ENCODE measurements at places on chromosomes 7 and 10. TPM values are rescaled to one million over a fixed set of nuclear protein-coding genes. Genes with fewer than 3 reads are reported as not detected.

DNA sequence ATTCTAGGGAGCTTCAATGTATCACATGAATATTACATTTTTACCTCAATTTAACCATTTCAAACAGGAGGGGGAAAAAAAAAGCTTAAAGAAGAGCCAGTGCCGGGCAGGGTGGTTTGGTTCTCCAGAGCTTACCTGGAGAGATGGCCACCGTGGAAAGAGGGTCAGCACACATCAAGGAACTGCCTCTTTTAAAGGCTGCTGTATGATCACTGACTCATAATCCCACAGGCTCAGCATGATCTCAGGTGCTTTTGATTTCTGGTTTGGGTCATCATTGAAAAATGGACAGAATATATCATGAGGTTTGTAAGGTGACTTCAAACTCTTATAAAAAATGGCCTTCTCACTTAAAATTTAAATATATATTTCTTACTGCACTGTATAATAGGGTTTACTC is 67.5 kb upstream of the MDFIC start:
- no peak for DNase-seq

DNA sequence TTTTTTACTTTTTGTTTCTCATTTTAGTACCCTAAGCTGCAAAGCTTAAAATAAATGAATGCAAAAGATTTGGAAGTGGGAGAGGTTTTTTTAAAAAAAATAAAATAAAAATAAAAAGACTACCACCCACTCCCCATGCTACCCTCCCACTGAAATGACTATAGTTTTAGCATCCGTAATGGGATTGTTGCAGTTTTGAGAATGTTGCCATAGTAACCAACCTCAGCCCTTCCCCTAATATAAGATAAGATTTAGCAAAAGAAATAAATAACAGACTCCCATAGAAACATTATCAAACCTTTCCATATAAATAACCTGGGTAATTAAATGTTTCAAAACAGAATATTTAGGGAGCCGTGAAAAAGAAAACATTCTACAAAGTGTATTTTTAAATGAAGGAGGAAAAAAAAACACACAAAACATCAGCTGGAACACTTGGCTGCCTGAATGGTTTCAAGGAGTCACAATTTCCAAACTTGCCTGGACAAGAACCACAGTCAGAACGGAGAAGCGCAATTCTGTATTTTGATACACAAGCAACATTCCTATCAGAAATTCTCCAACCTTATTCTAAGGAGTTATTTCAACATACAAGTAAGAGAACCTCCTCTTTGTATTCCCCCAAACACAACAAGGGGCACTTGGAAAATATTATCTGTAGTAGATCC is 57.4 kb downstream of the DGKI start:
- DNase-seq: no peak

DNA sequence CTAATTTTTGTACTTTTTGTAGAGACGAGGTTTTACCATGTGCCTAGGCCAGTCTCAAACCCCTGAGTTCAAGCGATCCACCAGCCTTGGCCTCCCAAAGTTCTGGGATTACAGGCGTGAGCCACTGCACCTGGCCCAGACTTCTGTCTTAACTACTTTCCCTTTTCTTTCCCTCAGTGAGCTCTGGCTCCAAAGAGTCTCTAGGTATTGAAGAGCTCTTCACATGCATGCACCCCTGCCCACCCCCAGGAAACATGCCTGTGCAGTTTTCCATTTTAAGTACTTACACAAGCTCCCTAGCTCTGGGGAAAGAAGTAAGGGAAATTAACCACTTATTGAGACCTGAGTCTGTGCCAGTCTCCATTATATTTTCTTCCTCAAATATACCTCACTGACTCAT is 2.0 kb downstream of the MYOZ1 start:
- DNase-seq: no peak

DNA sequence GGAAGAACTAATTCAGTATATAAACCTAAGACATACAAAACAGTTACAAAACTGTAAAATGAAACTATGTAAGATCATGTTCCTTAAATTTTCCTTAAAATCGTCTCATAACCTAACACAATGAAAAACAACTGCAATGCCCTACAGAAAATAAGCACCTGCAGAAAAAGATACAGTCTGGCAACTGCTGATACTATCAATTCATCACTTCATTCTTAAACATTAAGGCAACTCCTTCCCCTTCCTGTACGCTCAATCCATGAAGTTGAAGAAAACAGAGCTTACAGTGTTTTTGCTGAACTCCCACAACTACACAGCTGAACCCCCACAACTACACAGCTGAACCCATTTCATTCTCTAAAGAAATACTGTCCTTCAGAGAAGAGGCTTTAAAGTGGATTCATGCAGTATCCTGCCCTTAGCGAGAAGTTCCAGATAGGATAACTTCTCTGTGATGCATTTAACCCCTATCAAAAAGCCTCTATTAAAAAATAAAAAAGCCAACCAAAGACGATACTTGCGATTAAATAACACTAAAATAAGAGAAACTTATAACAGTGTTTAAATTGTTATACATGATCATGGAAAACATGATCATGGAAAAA is 50.0 kb downstream of the JMJD1C start:
- no peak for DNase-seq

GRCh38 chr10:113485736-113486135 is 67.1 kb upstream of the HABP2 start:
- DNase-seq: no peak

DNA sequence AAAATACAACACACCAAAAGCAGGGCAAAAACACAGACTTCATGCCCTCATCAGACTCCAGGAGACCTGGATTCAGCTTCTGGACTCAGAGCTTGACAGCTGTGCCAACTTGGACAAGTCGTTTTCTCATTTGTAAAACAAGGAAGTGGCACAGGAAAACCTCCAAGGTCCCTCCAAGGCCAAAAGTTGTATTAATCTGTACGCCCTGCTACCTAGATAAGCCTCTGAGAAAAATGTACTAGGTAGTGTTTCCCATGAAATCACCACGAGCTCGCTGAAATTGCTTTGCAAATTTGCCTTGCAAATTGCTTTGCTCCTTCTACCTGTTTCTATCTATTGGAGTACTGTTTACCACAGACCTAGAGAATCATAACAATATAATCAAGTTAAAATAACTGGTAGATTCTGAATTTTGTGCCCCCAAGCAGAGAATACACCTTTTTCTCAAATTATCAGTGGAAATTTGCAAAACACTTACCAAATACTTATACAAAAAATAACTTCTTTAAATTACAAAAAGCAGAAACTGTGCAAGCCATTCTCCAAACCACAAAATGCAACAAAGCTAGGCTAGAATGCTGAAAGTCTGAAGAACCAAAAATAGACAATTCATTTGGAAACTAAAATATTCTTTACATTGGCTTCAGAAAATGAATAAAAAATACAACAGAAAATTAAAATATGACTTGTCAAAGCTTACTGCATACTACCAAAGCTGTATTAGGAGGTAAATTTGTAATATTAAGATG is 158.1 kb upstream of the CHST15 start:
- no peak for DNase-seq

GRCh38 chr7:107461938-107462533 is 7.8 kb upstream of the GPR22 start:
- no peak for DNase-seq

- no peak for DNase-seq
Measured at GRCh38 chr7:27961255-27961654, 219.3 kb downstream of the JAZF1 start.

DNA sequence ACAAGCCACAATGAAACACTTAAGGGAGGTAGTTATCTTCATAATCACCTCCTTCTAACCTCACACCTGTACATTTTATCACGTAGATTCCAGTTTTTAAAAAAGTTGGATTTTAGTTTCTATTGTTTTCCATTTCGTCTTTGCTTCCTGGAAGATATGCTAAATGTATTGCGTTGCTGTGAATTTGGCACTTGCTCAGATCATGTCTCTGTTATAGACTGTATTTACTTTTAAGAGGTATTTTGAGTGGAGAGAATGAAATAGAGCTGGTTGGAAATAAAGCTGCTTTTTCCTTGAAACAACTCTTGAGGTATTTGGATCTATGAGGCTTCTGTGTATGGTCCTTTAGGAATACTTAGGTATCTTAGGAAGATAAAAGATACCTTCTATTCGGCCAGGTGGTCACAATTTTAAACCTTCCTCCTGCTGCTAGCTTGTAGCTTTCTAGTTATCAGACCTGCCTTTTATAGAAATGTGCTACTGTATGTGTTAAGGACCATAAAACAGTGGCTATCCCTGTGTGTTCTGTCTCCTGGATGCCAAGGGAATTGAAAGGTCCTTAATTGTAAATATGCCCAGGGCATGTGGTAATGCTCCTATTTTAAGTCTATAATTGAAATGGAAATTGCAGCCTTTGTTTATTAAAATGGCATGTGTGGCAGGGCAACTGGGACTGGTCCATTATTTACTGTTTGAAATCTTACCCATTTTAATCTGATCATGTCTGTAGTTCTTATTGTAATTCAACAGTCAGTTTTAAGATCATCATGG is 147.7 kb downstream of the SND1 start:
- DNase-seq: no peak

GRCh38 chr7:31767686-31768358 is 80.8 kb downstream of the PPP1R17 start:
- DNase-seq: no peak

DNA sequence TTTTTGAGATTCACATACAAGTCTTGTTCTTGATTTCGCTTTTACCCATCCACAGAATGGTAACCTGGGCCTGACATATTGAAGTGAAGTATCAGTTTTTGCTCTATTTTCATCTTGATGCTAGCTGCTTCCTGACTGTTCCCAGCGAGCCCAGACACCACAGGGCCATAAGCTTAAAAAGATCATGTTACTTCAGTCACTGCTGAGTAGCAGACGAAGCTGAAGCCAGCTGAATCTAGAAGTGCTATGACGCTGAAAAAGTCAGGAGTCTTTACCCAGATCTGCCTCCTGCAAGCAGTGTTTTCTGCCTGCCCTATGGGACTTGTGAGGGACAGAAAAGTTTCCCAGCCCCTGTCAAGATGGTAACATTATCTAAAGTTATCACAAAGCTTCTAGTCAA is 2.7 kb upstream of the PRXL2A start:
- DNase-seq: peak; percentile 83

DNA sequence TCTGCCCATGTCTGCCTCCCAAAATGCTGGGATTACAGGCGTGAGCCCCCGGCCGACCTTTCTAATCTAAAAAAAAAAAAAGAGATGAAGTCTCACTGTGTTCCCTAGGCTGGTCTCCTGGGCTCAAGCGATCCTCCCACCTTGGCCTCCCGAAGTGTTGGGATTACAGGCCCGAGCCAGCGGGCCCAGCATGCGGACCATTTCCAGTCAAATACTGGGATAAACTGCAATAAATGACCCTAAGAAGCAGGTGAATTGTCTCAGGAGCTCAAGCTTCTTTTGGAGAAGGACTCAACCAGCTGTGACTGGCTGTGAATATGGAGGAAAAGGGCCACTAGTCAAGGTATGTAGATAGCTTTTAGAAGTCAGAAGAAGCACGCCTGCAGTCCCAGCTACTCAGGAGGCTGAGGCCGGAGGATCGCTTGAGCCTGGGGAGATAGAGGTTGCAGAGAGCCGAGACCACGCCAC is 550 bp upstream of the CREM start:
- no peak for DNase-seq

DNA sequence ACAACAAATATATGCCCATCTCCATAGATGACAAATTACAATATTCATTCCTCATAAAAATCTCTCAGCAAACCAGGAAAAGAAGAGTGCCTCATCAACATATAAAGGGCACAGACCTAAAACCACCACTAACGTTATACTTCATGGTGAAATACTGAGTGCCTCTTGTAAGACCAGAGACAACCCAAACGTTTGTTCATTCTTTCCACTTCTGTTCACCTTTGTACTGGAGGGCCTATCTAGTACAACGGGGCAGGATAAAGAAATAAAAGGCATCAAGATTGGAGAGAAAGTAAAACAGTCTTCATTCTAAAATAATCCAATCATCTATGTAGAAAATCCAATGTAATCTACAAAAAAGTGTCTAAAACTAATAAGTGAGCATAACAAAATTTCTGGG is 79.1 kb downstream of the LARP4B start:
- no peak for DNase-seq

DNA sequence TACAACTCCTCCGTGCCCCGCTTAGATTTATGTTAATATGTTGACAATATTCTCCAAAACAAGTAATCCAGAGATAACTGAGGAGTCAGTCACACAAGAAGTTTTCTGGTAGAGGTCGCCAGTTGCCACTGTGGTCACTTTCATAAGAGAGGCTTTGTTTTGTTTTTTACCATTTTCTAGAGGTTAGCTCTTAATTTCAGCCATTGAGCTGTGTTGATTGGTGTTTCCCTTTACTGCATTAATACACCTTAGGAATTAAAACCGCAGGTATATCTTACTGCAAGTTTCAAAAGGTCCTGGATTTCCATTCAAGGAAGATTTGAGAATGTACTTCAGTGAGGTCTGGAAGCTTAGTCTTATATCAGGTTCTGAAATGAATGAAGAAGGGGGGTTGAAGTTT is 3.5 kb downstream of the BMI1 start:
- DNase-seq: no peak

GRCh38 chr10:112797197-112797596 is 152.8 kb upstream of the TCF7L2 start:
- DNase-seq: no peak

- DNase-seq: no peak
Measured at GRCh38 chr7:7424151-7424873, 111.4 kb downstream of the COL28A1 start.

DNA sequence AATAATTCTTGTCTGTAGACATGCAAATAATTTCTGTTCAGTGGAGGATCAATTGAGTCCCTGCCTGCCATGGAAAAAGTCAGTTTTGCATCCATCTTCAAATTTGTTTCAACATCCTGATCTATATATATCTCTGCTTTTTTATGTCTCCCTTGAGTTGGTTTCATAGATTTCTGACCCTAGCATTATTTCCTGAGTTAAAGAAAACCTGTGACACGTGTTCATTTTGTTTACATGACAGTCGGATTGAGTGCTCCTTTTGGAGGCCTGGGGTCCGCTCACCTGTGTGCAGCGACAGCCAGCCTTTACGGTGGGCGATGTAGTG is 674 bp downstream of the MRPS24 start:
- DNase-seq: peak; percentile 38

DNA sequence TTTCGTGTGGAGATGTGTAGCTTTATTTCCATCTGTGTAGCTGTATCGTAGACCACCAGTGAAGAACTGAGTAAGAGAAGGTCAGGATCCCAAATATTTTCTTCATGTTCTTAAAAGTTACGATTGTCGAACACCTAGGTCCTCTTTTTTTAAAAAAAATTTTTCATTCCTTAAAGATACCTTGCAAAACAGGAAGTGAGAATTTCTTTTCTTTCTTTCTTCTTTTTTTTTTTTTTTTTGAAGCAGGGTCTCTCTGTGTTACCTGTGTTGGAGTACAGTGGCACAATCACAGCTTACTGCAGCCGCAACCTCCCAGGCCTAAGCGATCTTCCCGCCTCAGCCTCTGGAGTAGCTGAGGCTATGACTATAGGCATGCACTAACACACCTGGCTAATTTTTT is 60.8 kb downstream of the PHTF2 start:
- DNase-seq: no peak

SMIM30 gene
- total RNA-seq: 42.9 TPM

GNAT3 gene
- not detected for total RNA-seq

CLDN4 gene
- 342 TPM for total RNA-seq

NUTM2E gene
- total RNA-seq: 0.16 TPM

EVX1 gene
- not detected for total RNA-seq

HMX3 gene
- total RNA-seq: not detected

SPAM1 gene
- not detected for total RNA-seq

Data from kidney (tissue), 22 donors.